HFFc6 (cell line): ENCODE measurements at places on chromosomes 6 and 20. TPM values are rescaled to one million over a fixed set of nuclear protein-coding genes. Genes with fewer than 3 reads are reported as not detected.

The PHACTR1 gene
- 2.9 to 4.2 TPM (median 3.9 TPM) in 3 replicates for total RNA-seq

The MACROD2 gene
- 0.05 to 1.3 TPM (median 0.28 TPM) in 3 replicates for total RNA-seq

The SCRT2 gene
- not detected in 3 replicates for total RNA-seq

The DUSP15 gene
- not detected in 3 replicates for total RNA-seq

The PRR18 gene
- total RNA-seq = not detected in 2 replicates

The IRAK1BP1 gene
- 1.4 to 2.4 TPM (median 2.4 TPM) in 3 replicates for total RNA-seq

The MATN4 gene
- total RNA-seq = not detected in 3 replicates

The CPNE5 gene
- total RNA-seq = not detected in 3 replicates

The ZGPAT gene
- total RNA-seq = 20.9 to 23.1 TPM (median 22.9 TPM) in 3 replicates

The RIPPLY2 gene
- not detected in 3 replicates for total RNA-seq

The GSTA3 gene
- not detected in 3 replicates for total RNA-seq

The BNIP5 gene
- total RNA-seq = not detected in 3 replicates

The PHACTR3 gene
- not detected in 3 replicates for total RNA-seq

The PPT2 gene
- total RNA-seq = 18.4 to 20.5 TPM (median 18.5 TPM) in 3 replicates
